Thoracic aorta (tissue), 2 donors: ENCODE measurements at places on chromosomes 7 and 10. TPM values are rescaled to one million over a fixed set of nuclear protein-coding genes. Genes with fewer than 3 reads are reported as not detected.

TMEM139 gene
- total RNA-seq, result 3.2 TPM

VPS37D gene
- 1.2 TPM for total RNA-seq

CCSER2 gene
- total RNA-seq, result 39.0 TPM

CCL24 gene
- total RNA-seq, result not detected

GRCh38 chr7:64651203-64651602, 14.7 kb upstream of the ZNF107 start:
- H3K27ac ChIP-seq, result no peak overlapping the region
- no peak overlapping the region for H3K4me3 ChIP-seq
- H3K27me3 ChIP-seq, result no peaks in the 10 kb centered on the region
- no peaks in the 10 kb centered on the region for H3K4me1 ChIP-seq
- no peaks in the 10 kb centered on the region for H3K36me3 ChIP-seq

GRCh38 chr7:158361326-158361946, 226.2 kb downstream of the PTPRN2 start:
- DNase-seq, result no peak
- H3K4me1 ChIP-seq, result no peaks in the 10 kb centered on the region
- no peaks in the 10 kb centered on the region for H3K36me3 ChIP-seq
- H3K4me3 ChIP-seq, result no peak overlapping the region

- H3K27ac ChIP-seq, result no peak overlapping the region
- no peaks in the 10 kb centered on the region for H3K4me1 ChIP-seq
- no peak overlapping the region for H3K4me3 ChIP-seq
- H3K27me3 ChIP-seq, result no peaks in the 10 kb centered on the region
- DNase-seq, result no peak
Observed at GRCh38 chr7:20238754-20239324, 21.7 kb upstream of the MACC1 start.

DNA sequence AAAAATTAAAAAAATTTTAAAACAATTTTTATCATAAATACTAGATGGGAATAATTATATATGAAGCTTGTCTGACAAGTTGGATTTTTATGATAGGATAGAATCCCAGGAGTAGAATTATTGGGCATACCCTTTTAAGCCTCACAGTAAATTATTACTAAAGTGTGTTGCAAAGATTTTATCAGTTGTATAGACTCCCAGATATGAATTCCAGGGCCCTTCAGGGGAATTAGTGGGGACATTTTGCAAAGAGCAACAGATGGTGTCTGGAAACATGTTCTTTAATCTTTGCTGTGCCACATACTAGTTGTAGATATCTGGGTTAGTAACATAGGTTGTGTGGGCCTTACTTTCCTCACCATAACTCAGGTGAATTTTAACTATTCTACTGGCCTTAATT, 28.7 kb downstream of the ZEB1 start:
- no peak overlapping the region for H3K4me3 ChIP-seq
- peaks cover 71% of the 10 kb centered on the region for H3K4me1 ChIP-seq
- DNase-seq, result no peak
- H3K36me3 ChIP-seq, result no peaks in the 10 kb centered on the region
- H3K27ac ChIP-seq, result no peak overlapping the region

DNA sequence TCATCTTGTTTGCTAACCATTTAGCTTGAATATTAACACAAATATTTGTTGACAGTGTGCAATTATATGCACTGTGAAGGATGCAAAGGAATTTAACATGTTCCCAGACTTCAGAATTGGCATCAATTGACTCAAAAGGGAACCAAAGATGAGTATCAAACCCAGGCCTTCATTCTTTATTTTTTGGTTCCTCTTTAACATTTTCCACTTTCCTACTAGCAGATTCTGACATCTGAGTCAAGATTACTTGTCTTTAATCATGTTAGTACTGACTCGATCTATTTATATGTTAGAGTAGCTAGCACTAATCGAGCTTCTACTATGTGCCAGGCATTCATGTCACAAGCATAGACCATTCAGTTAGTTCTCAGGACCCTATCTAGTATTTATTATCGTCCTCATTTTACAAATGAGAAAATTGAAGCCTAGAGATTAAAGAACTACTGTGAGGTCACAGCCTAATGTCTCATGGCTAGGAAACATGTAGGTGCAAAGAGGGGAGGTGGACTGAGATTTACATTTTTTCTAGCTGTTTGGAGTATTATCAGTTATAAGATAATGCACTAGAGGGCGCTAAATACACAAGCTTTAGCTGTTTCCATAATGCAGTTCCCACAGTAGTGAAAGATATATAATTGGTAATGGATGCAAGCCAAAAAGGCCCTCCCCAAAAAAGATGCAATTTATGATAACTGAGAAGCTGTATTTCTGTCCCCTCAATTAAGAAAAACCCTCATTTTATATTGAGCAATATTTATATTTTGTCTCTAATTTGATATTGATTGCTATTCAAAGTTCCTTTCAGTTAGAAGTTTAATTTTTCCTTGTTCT, 32.9 kb upstream of the KMT2E start:
- DNase-seq, result no peak
- no peaks in the 10 kb centered on the region for H3K36me3 ChIP-seq
- peaks cover 70% of the 10 kb centered on the region for H3K4me1 ChIP-seq
- no peak overlapping the region for H3K4me3 ChIP-seq

GRCh38 chr10:100291356-100291755, 4.9 kb upstream of the BLOC1S2 start:
- no peak overlapping the region for H3K27ac ChIP-seq
- DNase-seq, result no peak
- peaks cover 3% of the 10 kb centered on the region for H3K4me1 ChIP-seq
- H3K36me3 ChIP-seq, result no peaks in the 10 kb centered on the region

GRCh38 chr10:58180666-58181065, 87.0 kb downstream of the IPMK start:
- no peaks in the 10 kb centered on the region for H3K36me3 ChIP-seq
- no peak for DNase-seq
- no peaks in the 10 kb centered on the region for H3K4me1 ChIP-seq
- H3K4me3 ChIP-seq, result no peak overlapping the region
- no peaks in the 10 kb centered on the region for H3K27me3 ChIP-seq

GRCh38 chr10:110501142-110501937, 3.6 kb downstream of the DUSP5 start:
- H3K4me1 ChIP-seq, result peaks cover 44% of the 10 kb centered on the region
- H3K36me3 ChIP-seq, result no peaks in the 10 kb centered on the region
- H3K4me3 ChIP-seq, result peak overlapping the region; percentile 34
- H3K27me3 ChIP-seq, result no peaks in the 10 kb centered on the region
- peak overlapping the region; percentile 34 for H3K27ac ChIP-seq

GRCh38 chr10:52807803-52808202, 35.2 kb upstream of the MBL2 start:
- H3K27me3 ChIP-seq, result no peaks in the 10 kb centered on the region
- no peaks in the 10 kb centered on the region for H3K4me1 ChIP-seq
- no peak for DNase-seq
- no peak overlapping the region for H3K27ac ChIP-seq
